ENCODE measurements at places on chromosomes 5 and 9.

- DNase-seq = no peak
Measured at GRCh38 chr9:10009401-10009800, 603.4 kb downstream of the PTPRD start.

DNA sequence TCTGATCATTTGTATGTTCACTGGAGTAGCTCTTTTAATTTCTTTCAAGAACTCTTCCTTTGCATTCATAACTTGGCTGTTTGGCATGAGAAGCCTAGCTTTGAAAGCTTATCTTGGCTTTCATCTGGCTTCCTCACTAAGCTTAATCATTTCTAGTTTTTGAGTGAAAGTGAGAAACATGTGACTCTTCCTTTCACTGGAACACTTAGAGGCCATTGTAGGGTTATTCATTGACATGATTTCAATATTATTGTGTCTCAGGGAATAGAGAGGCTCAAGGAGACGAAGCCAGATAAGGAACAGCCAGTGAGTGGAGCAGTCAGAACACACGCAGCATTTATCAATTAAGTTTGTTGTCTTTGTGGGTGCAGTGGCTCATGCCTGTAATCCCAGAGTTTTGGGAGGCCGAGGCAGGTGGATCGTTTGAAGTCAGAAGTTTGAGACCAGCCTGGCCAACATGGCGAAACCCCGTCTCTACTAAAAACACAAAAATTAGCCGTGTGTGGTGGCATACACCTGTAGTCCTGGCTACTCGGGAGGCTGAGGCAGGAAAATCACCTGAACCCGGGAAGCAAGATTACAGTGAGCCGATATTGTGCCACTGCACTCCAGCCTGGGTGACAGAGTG, 98.3 kb downstream of the UGCG start:
- DNase-seq = no peak

GRCh38 chr5:171623107-171623506, 162.5 kb upstream of the SMIM23 start:
- DNase-seq = no peak

DNA sequence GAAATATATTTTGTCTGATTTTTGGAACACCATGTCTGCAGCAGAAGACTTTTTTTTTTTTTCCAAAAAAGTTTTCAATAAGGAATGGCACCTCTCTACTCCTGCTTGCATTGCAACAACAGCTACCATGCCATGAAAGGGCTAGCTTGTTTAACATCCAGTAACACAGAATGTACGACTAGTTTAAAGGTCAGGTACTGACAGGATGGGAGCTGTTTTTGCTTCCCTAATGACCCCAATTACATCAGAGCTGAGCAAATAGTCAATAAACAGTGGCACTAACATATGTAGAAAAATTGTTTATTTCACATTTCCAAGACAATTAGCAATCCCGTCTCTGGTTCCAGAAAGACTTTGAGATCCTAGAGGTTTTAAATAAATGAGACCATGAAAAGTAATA, 693.8 kb downstream of the NR2F1-AS1 start:
- no peak for DNase-seq

DNA sequence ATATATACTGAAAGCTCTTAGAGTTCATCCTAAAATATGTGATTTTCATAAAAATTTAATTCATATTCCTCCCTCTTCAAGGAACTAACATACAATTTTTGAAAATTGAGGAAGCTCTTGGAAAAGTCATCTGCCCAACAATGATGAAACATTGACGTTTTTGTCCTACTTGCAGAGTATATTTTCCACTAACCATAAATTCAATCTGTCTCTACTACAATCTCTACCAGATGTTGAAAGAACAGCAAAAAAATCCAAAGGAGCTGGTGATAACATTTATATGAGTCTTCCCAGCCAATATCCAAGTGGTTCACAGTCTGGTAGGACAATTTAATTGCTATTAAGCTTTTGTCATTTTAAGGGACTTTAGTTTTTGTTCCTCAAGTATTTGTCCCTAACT, 81.1 kb upstream of the NR3C1 start:
- no peak for DNase-seq

DNA sequence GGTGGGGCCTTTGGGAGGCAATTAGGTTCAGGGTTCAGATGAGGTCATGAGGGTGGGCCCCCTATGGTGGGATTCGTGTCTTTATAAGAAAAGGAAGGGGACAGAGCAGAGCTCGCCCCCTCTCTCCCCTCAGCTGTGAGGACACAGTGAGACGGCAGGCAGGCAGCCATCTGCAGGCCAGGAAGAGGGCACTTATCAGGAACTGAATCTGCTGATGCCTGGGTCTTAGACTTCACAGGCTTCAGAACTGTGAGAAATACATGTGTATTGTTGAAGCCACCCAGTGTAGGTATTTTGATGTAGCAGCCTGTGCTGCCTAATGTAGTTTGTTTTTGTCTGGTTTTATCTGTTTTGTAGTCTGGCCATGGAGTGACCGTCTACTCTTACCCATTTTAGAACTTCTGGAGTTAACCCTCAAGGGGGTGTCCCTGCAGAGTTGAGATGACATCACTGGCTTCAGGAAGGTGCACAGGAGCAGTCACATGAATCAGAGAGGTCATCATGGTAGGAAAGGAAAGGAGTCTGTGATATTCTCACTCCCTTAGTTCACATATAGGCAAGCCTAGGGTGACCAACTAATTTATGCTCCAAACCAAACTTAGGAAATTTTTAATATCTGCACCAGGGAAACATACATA, 71.0 kb downstream of the LRRC70 start:
- DNase-seq = no peak

DNA sequence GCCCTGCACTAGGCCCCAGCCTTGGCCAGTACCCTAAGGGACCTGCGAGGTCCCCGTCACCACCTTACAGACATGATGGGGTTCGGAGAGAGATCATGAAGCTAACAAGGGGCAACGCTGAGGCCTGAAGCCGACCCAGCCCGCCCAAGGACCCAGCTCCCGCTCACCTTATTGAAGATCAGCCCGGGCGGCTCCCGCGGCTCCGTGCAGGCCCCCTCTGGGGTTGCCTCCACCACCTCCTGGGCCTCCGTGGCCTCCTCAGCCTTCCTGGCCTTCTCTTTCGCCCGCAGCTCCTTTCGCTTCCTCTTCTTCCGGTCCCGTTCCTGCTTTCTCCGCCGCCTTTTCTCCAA, 3.6 kb downstream of the SURF6 start:
- DNase-seq = no peak

DNA sequence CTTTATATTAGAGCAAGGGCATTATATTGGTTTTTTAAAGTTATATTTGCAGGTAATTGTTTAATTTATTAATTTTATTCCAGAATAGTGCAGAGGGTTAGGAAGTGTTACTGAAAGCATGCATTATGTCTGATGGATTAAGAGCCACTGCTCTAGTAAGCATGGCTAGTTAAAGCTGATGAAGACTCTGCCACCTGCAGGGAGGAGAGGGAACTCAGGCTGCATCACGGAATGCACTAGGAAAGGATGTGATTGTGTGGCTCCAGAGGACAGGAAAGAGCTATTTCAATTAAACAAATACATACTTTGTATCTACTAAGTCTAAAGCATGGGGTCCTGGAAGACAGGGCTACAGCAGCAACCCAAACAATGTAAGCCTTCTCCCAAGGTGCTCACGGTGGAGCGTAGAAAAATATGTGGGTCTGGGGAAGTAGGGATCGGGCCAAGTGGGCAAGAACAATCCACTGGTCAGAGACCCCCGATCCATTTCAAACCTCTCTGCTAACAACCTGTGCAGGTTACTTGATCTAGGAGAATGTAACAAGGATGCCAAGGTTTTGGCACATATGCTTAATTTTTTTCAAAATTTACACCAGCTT, 15.3 kb upstream of the GRXCR2 start:
- DNase-seq = no peak

DNA sequence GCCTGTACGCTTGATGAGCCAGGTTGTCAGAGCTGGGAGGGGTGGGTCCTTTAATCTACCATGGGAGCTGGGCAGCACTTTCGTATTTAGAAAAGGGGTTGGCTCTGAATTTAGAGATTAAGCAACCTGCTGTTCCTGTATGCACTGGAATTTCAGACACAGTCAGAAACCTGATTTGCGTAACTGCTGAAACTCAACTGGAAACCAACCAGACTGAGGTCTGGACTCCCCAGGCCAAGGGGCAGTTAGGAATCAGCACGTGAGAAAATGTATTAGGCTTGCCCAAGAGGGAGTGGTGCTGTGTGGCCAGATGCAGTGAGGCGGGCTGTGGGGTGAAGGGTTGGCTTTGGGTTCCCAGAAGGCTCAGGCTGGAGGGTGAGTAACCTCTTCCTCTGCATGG, 235.0 kb downstream of the GOLPH3 start:
- no peak for DNase-seq

DNA sequence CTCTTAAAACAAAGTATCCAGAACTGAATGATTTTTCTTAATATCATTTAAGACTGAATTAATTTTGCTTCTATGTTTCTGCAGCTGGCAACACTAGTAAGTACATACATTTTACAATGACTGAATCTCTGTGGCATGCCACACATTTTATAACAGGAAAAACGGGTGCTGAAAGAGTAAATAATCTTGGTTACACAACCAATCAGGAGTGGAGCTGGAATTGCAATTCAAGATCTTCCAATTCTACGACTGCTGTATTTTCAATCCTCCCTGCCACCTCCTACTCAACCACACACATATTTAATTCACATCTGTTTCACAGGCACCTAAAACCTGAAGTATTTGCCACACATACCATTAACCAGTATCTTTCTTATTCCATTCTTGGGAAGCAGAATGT, 52.7 kb upstream of the NR5A1 start:
- DNase-seq = no peak

GRCh38 chr9:94668928-94669729, 29.8 kb upstream of the FBP1 start:
- DNase-seq = no peak

DNA sequence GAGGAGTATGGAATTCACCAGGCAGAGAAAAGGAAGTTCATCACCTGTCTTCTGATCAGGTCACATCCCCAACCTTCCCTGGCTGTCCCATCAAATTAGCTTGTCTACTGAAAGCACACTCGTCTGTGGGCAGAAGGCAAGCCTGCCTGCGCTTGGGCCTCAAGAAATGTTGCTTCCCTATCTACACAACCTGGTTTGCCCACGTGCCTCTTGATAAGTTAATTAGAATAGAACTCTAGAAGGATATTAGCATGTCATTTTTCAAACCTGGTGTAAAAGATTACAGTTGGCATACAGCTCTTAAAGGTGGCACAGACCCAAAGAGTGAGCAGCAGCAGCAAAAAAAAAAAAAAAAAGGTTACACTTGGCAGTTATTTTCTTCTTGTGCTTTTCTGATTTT, 5.1 kb downstream of the TTC23L start:
- DNase-seq = no peak

All from GOT3 (cell line).